Activated effector memory CD4-positive, alpha-beta T cell treated with Interleukin-2 at 50 U/mL for 16 hours (primary cell): ENCODE measurements at places on chromosomes 2 and 18.
A peak's percentile ranks its signal among the peaks of the same experiment; 100 is the strongest.

GRCh38 chr18:48608581-48608980 lies 69.8 kb downstream of the CTIF start:
- DNase-seq: no peak

DNA sequence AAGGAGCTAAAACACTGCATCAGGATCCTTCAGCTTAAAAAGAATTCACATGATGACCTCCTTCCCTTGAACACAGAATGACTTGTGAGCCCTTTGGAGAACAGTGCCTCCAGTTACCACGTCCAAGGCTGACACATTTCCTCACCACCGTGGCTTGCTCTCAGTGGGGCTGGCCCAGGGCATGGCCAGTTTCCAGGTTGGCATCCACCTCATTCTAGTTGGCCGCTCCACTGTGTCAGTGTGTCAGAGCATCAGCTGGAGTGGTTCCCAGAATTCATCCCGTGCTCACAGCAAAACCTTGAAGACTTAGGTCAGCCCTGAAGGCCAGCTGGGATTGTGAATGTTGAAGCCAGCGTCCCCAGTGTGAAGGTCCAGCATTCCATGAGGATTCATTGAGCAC lies 158.5 kb downstream of the INSIG2 start:
- no peak for DNase-seq

DNA sequence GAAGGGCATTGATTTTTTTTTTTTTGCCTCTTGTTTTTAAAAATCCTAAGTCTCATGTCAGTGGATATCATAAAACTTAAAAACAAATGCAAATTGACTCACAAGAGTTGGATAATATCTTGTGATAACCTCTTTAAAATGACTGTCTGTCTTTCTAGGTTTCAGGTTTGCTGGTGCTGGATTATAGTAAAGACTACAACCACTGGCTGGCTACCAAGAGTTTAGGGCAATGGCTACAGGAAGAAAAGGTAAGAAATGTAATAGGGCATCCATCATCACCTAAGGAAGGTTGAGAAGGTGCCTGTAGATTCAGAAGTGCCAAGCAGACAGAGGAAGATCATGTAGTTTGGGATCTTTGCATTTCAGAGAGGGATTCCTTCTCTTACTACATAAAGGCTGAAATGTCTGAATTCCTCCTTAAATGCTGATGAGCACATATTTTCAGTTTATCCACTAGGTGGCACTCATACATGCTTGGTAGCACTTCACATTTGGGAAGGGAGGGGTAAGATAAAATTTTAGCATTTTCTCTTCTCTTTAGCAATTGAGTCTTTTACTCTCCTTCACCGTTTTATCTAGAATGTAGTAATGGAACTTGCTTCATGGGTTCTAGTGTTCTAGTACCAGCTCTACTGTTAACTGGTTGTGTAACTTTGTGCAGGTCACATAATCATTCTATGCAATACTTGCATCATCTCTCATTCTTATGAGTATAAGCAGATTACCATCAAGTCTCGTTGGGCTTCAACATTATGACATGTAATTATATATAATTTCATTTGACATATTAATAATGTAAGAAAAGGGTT lies 21.1 kb downstream of the CPS1 start:
- no peak for DNase-seq

GRCh38 chr2:108944601-108945331 lies 44.3 kb downstream of the EDAR start:
- DNase-seq: no peak

- DNase-seq: no peak
Measured at GRCh38 chr2:240759459-240759858, 60.6 kb downstream of the KIF1A start.

DNA sequence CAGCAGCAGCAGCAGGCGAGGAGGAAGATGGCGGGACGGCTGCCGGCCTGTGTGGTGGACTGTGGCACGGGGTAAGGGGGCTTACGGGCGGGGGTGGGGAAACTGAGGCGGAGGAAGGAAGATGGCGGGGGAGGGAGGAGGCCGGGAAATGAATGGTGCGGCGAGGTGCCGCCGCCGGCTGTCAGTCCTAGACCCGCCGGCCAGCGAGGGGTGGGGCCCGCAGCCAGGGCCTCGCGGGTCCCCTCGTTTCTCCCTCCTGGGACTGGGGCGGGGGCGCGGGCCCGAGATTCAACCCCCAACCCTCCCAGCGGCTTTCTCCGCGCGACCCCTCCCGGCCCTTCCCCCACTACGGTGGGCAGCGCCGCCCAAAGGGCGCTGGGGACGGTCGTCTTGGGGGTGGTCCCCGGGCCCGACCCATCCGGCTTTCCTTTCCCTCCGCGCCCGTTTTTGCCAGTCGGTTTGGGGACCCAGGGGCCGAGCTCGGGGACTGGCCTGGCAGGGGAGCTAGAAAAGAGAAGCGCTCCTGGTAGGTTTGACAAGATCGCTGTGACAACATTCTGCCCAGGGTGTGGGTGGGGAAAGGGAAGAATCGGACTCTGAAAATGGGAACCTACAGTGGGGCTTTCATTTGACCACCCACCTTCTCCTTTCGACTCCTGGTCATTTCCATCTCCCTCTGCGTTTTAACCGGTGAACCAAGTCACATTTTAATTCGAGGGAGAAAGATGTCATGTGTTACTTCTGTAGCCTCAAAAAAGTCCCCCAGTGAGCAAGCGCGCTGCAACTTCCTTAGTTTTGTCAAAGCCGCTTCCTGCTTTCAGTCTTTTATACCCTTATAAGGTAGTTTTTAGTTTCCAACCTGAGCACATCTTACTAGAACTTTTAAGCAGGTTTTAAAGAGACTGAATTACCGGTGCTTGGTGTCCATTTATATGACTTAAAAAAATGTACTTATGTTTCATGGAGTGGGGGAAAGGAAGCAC lies 655 bp downstream of the ACTR3 start:
- DNase-seq: peak; percentile 66

DNA sequence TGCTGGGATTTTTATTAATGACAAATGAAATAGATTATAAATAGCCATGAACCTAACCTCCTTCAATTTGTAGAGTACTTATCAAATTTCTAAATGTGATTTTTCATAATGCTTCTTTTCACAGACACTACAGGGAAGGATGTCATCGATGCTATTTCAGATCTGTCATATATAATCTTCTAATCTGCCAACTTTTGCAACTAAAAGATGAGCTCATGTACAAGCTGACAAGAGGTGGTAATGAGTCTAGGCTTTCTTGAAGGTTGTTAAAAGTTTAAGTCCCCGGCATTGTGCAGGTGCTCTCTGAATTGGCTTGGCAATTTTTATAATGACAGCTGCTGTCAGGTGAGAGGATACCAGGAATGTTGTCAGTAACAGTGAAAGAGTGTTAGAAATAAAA lies 320.4 kb downstream of the LRRTM4 start:
- no peak for DNase-seq

- DNase-seq: no peak
Measured at GRCh38 chr2:79906139-79906890, 393.5 kb downstream of the CTNNA2 start.

DNA sequence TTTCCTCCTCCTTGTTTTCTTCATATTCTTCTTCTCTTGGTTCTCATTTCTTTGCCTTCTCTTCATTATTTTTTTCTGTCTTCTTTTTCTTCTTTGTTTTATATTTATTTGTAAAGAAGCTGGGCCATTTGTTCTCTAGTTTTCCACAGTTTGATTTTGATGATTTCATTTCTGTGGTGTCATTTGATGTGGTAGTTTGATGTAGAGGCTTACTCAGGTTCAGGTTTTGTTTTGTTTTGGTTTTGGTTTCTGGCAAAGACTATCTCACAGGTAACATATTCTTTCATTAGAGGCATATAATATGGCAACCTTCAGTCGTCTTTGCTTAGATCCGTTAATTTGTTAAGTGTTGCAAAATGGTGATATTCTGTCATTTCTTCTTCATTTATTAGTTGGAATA lies 75.3 kb downstream of the BABAM2 start:
- DNase-seq: no peak
